Kidney epithelial cell (primary cell): ENCODE measurements at places on chromosomes 16 and 17.

DNA sequence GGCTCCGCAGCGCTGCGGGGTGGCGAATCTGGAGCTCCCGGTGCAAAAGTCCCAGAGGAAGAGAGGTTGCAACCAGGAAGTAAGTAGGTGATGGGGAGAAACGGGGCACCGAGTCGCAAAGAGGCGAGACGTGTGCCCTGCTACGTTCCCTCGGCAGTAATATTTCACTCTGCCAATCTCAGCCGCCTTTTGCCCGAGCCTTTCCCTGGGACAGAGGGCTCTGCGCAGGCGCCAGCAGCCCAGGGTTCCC is at the start of gene NR1D1:
Gene NR1D1, minus strand, starts transcription at position 171 of the 250 bp plus-strand sequence. CDS start 495 bp downstream, outside the sequence.
- no peak for DNase-seq

- no peak for DNase-seq
Measured at GRCh38 chr17:79826204-79826680, 13.0 kb downstream of the CBX4 start.

GRCh38 chr17:75778861-75779249 is 5.8 kb upstream of the UNK start:
- no peak for DNase-seq

DNA sequence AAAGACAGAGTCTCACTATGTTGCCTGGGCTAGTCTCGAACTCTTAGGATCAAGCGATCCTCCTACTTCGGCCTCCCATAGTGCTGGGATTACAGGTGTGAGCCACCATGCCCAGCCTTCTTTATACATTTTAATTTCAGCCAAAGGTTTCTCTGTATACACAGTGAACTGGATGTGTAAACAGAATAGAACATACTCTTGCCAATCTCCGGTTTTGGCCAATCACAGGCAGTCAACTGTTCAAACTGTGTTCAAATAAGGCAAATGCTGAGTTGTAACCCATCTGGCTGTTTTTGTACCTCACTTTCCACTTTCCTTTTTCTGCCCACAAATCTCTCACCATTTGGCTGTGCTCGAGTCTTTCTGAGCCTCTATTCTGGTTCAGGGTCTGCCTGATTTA is 108.2 kb downstream of the CPPED1 start:
- no peak for DNase-seq

GRCh38 chr17:7854851-7855659 is at the start of gene TMEM88:
TSS of gene TMEM88 (plus strand) at chr17:7855066. CDS start at chr17:7855075, 9 bp downstream.
- DNase-seq, result no peak

- DNase-seq, result no peak
Measured at GRCh38 chr17:4167786-4168185, 24.8 kb downstream of the CYB5D2 start.

DNA sequence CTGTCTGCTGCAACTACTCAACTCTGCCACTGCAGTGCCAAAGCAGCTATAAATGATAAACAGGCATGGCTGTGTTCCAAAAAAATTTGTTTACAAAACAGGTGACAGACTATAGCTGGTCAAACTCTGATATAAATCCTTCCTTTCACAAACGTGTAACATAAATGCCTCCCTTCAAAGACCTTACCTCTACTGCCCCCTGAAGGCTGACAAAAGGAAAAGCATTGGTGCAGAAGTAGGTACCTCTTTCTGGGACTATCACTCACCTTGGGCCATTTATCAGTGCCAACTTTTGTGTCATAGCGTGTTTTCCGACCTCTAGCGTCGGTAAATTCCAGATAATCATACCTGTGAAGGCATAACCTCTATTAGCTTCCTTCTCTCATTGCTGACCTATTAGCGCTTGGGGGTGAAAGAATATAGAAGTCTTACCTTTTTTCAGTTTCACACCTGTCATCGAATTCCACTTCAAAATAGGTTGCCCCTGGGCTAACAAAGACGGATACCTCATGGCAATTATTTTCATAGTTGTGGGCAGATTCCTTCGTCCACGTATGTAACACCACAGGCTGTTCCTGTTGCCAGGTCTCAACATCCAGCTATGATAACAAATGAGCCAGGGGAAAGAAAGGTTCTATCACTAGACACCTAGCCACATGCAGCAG is 67.9 kb downstream of the ZZEF1 start:
- DNase-seq, result peak; percentile 9

- no peak for DNase-seq
Measured at GRCh38 chr16:56771558-56772279, 41.8 kb downstream of the NUP93 start.

GRCh38 chr17:60077672-60078519 is 825 bp downstream of the HEATR6 start:
- DNase-seq, result no peak

DNA sequence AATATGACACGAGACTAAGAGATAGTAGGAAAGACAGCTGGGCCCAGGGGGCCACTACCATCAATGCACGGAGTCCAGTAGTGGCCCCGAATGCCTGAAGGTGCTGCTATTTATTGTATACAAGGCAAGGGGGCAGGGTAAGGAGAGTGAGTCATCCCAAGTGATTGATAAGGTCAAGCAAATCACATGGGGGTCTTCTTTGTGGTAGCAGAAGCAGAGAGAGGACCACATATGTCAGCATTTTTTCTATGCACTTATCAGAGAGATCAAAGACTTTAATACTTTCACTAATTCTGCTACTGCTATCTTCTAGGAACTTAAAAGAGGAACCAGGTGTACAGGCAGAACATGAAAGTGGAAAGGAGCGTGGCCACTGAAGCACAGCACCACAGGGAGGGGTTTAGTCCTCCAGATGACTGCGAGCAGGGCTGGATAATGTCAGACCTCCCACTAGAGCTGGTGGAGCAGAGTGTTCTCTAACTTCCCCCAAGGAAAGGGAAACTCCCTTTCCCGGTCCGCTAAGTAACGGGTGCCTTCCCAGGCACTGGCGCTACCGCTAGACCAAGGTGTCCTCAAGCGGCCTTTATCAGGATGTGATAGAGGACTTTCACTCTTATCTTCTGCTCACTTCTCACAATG is 26.4 kb upstream of the ARL4D start:
- no peak for DNase-seq
